Cerebellar nuclear complex (tissue), 1 donor: ENCODE measurements at places on chromosomes 13 and 19.

DNA sequence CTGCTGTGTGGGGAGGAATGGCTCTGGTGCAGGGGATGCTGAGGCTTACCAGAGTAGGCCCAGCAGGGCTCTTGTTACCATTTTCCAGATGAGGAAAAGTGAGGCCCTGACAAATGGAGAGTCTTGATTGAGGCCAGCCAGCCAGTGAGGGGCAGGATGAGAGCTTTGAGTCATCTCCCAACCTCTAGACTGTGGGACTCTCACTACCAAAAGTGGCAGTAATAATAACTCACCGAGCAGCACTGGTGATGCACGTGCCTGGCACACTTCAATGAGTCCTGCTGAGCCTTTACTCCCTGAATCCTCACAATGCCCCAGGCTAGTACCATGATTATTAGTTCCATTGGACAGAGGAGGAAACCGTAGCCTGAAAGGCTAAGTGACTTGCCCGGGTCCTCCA lies 7.8 kb downstream of the CIC start:
- DNase-seq, result no peak

DNA sequence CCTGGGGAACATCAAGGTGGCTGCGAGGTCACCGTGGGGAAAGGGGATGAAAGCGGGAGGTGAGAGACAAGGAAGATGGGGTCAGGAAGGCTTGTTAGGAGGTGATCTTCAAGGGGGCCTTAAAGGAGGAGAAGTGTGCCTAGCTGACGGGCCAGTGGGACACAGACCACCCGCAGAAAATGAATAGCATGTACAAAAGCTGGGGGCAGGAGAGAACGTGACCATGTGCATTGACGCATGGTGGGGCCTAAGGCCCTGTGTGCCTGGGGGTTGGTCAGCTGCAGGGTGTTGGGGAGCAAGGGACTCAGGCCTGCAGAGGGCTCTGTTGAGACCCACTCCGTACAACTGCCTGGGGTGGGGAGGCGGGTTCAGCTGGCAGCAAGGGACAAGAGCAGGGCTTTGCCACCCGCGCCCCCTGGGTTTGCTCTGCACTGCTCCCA lies 5.9 kb downstream of the RAB8A start:
- no peak for DNase-seq

- no peak for DNase-seq
Observed at GRCh38 chr19:2055931-2056836, 5.1 kb upstream of the MKNK2 start.

GRCh38 chr13:64540468-64540867 lies 2689.7 kb downstream of the PCDH9 start:
- no peak for DNase-seq

DNA sequence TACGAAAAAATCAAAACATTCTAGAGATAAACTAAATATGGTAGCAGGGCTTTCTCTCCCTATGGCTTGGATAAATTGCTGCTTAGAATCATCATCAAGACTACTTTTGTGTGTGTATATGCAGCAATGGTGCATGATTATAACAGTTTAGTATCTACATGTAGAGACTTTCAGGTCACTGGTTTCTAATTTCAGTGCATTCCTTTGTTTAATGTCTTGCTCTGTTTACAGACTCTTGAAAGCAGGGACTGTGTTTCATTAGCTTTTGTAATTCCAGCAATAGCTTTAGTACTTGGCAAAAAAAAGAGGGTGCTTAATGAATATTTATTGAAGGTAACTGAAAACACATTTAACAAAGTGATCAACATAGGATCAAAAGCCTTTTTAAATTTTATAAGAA lies 420.7 kb downstream of the PCDH9 start:
- no peak for DNase-seq

- no peak for DNase-seq
Observed at GRCh38 chr19:5191091-5191490, 149.5 kb downstream of the PTPRS start.

DNA sequence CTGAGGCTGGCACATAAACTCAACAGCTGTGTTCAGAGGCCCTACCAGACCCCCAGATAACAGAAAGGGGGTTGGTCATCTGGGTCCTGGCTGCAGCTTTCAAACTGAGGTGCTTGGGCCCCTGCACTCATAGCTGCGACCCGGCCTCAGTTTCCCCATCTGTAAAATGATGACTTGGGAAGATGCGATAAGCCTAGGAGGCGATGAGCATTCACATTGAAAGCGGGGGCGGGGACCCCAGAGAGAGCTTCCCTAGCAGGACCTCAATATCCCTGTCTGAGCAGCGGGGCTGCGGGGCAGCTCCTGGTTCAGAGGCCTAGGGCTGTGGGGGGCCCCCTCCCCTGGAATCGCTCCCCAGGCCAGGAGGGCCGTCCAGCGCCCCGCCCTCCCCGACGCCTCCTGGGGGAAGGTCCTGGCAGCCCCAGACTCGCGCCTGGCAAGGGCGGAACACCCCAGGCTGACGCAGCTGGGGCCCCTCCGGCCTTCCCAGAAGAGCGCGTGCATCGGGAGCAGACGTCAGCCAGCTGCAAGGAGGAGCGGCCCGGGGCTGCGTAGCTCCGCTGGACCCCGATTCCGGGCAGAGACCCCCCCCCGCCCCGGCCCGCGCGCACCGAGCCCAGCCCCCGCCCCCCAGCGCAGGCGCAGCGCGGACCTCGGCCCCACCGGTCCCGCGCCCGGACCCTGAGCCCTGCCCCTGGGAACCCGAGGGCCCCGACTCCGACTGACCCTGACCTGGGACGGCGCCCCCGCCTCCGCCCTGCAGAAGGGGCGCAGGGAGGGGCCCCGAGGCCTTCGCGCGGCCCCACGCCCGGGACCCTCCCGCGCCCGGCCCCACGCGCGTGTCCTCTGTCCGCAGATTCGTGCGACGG lies 3.5 kb downstream of the FSTL3 start:
- no peak for DNase-seq

- DNase-seq, result no peak
Observed at GRCh38 chr13:113245849-113246796, 36.7 kb downstream of the CUL4A start.

GRCh38 chr13:72180253-72180952 lies 313.4 kb upstream of the DACH1 start:
- DNase-seq, result no peak

- no peak for DNase-seq
Observed at GRCh38 chr19:29587518-29587986, 18.5 kb upstream of the POP4 start.

GRCh38 chr19:29934257-29934656 lies 7.8 kb upstream of the URI1 start:
- no peak for DNase-seq

DNA sequence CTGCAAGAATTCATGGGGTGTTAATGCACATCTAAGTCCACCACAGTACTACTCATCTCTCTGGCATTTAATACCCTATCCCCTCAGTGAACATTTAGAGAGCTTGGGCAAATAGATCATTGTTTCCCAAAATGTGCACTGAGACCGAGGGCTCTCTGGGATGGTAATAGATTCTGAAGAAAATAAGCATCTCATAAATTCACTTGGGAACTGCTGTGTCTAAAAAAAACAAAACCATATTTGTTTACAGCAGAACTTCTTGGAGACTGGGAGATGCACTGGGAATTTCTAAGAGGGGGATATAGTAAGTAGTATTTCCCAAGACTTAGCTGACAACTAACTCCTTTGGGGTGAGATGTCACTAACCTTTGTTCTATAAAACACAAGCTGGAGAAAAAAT lies 58.4 kb downstream of the ENOX1 start:
- DNase-seq, result no peak
